ENCODE measurements at places on chromosomes 12 and 14.

DNA sequence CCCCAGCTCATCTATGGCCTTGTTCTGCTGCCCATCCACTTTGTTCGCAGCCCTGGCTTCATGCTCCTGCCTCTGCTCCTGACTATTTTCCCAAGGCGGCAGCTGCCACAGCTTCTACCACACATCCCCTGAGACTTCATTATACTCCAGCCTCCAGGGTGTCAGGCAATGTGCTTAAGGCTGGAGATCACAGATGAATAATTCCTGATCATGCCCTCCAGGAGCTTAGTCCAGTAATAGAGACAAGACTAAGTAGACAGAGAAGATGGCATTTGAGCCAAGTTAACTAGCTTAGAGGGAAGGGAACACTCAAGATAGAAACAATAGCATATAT lies 7.1 kb downstream of the TAPBPL start:
- DNase-seq: no peak

DNA sequence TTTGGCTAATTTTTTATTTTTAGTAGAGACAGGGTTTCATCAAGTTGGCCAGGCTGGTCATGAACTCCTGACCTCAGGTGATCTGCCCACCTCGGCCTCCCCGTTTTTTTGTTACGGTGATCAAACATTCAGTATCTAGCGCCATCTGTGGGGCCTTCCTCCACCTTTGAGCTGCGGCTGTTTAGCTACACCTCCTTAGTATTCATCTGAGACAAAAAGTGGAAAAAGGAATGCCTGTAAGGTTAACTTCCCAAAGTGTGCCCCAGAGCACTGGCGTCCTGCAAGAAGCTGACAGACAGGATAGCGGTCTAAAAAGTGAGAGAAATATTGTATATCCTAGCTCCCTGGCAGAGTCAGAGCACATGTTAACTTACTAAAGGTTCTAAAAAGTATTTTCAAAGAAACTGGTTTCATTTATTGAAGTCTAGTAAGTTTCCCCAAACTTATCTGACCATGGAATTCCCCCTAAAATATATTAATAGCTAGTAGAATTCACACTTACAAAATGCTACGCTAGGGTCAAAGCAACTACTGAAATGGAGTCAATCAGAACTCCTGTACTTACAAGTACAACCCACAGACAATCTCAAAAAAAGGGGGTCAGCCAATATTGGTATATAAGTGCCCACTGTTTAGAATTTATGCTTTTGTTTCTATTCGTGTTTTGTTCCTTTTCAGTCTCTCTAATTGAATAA lies 59.1 kb downstream of the DUSP16 start:
- no peak for DNase-seq

DNA sequence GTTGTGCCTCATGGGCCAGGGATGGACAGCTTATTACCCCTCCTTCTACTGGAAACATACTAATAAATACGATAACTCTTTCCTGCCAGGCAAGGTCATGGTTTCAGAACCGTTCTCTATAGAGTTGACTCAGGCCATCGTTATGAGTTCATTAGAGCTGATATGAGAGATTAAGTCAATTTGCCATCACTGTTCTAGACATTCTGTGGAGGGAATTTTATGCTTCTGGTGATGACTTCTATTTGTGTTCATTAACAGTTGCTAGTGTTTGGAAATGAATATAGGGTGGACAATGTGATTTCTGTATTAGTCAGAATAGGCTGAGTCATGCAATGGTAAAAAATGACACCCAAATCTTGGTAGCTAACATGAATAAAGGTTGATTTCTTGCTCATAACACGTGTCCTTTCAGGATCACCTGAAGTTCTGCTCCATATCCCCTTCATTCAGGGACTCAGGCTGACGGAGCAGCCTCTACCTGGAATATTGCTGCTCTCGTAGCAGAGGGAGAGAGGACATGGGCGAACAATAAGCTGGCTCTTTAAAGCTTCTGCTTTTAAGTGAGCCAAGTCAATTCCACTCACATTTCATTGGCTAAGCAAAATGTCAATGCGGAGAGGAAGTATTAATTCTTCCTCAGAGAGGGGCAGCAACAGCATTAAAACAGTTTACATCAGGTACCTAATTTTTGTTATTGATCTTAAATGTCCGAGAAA lies 18.5 kb upstream of the TBPL2 start:
- peak; percentile 59 for DNase-seq

DNA sequence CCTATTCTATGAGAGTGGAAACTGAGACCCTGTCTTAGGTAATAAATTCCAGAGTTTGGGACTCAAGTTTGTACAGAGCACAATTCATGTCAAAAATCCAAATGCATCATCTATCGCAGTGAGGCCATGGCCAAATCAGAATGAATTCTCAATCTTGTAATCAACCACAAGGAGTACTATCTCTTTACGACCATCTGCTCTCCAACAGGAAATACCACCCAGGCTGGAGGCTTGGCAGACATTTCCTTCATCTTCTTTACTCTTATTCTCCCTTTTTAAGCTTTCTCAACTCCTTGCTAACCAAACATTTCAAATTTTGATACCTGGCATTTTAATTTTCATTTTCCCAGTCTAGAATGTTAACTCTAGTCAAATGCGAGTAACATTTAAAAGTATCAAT lies 32.7 kb upstream of the RNU6-7 start:
- DNase-seq: no peak

- no peak for DNase-seq
Observed at GRCh38 chr12:9760699-9761418, at the start of gene CD69. CD69 (minus strand) TSS chr12:9760901; CDS start chr12:9760820, 81 bp downstream.

- peak; percentile 90 for DNase-seq
Observed at GRCh38 chr12:54229624-54230212, 40.9 kb upstream of the SMUG1 start.

GRCh38 chr12:104825408-104825807 lies 132.7 kb downstream of the SLC41A2 start:
- DNase-seq: no peak

DNA sequence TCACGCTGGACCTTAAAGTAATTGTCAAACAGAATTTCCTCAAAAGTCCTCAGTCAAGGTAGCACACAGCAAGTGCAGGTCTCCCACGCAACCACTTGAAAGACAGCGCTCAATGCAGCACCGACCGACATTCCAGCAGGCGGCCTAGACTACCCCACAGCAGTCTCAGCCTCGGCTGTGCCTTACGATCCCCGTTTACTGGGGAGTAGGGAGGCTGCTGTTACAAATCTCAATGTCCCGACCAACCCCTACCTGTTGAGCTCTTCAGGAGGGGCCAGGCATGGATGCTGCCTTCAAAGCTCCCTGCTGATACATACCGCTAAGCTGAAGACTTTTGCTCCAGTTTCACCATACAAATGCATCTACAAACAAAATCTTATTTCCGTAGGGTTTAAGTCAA lies 21.8 kb downstream of the VPS37B start:
- no peak for DNase-seq

GRCh38 chr12:51368640-51369517 lies 22.3 kb downstream of the GALNT6 start:
- DNase-seq: no peak

DNA sequence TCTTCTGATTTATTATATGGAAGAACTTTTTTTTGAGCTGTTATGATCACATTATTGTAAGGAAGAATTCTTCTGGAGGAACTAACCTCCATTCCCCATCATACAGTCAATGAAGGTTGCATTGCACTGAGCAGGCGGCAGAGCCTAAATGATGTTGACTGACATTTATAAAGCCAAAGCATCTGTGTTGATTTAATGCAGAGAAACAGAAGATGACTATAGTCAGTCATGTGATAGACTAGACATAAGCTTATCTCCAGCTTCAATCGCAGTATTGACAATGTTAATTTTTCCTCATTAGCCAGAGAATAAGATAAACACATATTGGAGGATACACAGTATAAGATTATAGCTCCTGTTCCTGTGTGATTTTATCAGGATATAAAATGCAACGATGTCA lies 82.0 kb downstream of the PRICKLE1 start:
- DNase-seq: no peak

DNA sequence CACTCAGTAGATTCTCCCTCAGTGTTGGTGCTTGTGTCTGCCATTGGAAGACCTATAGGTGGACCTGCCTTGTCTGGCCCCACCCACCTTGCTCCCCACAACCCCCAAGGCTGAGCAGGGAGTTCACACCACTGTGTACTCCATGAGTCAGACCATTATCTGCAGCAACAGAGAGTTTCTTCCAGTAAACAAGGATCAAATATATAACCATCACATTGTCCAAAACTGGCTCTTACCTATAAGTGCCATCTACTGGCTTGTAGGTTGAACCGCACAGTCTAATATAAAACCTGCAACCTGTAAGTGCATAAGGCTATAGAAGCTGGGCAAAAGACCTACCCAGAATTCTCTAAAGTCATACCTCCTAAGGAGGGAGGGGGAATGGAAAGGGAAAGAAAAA lies 7.9 kb downstream of the TAS2R13 start:
- no peak for DNase-seq

DNA sequence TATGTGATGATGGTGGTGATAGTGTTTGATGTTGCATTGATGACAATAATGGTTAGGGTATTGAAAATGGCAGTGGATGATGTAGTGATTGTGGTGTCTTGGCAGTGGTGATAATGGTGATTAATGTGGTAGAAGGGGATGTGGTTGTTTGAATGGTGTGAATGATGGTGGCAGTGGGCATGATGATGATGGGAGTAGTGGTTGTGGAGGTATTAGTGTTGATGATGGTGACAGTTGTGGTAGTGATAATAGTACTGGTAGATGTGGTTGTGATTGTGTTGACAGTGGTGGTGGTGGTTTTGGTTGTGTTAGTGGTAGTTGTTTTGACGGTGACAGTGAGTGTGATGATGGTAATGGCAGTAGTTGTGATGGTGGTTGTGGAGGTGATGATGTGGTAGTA lies 1049.0 kb downstream of the VRK1 start:
- no peak for DNase-seq

DNA sequence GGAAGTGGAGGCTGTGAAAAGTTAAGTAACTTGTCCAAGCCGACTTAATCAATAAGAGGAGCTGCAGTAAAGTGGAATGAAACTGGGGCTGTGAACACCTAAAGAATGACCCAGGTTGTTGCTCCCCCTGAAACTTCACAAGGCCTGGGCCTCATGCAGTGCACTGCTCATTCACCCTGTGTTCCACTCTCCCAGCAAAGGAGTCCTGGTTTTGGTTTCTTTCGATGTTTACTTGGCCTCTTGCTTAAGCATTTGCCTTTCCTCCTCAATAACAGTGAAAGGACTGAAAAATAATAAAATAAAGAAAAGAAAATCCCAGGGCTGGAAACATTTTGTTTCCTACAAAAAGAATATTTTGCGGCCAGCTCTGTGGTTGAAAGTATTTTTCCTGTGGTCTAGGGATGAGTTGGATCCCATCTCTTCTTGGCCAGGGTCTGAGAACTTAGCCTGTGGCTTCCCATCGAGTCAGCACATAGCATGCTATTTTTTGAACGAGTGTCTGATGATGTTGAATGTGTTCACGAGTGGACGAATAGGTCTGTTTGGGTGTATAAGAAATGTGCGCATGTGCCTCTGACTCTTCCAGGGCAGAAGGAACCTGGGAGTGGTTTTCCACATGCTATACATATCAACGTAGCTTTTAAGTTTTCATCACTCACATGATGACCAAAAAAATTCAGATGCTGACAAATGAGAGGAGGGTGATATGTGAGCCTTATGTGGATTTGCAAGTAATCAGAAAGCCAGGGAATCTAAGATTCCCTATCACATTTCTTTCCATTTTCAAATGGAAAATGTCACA lies 349.8 kb downstream of the ZFP36L1 start:
- DNase-seq: no peak

DNA sequence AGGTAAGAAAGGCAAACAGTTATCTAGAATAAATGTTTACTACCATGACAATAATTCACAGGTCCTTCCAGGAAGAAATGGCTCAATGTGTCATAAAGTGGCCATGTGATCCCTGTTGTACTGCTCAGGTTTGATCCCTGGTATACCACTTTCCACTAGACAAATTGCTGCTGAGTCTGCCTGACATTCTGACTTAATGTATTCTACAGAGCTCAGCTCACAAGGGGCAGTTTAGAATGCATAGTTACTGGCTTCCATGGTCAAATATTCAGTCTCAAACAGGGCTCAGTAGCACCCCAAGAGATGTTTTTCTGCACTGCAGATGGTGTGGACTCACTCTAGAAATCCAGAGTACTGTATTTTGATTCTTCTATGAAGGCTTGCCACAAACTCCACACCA lies 21.8 kb downstream of the TSHR start:
- no peak for DNase-seq

DNA sequence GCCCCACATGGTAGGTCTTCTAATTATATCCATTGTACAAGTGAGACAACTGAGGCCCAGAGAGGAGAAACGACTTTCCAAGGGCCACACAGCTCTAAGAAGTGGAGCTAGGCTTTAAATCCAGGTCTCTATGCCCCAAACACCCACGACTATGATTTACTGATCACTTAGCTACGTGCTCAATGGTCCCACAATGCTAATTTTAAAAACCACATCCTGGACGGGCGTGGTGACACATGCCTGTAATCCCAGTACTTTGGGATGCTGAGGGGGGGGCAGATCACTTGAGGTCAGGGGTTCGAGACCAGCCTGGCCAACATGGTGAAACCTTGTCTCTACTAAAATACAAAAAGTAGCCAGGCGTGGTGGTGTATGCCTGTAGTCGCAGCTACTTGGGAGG lies 8.4 kb upstream of the MLEC start:
- DNase-seq: no peak
